ENCODE measurements at places on chromosomes 12 and 14.
A peak's percentile ranks its signal among the peaks of the same experiment; 100 is the strongest.

DNA sequence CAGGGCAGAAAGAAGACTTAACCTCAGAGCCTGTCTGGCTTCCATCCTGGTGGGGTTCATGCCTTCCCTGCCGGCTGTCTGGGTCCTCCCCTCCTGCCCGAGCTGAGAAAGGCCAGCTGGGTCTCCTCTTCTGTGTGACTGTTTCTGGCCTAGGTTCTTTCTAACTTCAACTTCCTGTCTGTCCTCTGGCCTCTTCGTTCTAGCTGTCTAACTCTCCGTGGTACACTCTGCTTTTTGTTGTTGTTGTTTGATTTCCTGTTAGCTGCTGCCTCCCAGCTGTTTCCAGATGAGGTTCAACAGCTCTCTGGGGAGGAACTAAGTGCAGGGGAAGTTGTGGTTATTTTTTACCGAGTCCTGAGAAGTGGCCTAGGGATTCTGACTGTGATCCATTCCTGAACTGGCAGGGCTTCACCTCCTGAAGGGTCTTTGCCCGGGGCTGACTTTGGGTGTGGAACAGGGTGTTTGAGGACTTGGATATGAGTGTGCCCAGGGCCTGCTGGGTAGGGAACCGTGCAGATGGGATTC, 3.2 kb downstream of the MLXIP start:
- DNase-seq = no peak

GRCh38 chr14:55752580-55753390, 172.8 kb downstream of the KTN1 start:
- no peak for DNase-seq

GRCh38 chr14:90504643-90505042, 107.8 kb downstream of the CALM1 start:
- DNase-seq = no peak

DNA sequence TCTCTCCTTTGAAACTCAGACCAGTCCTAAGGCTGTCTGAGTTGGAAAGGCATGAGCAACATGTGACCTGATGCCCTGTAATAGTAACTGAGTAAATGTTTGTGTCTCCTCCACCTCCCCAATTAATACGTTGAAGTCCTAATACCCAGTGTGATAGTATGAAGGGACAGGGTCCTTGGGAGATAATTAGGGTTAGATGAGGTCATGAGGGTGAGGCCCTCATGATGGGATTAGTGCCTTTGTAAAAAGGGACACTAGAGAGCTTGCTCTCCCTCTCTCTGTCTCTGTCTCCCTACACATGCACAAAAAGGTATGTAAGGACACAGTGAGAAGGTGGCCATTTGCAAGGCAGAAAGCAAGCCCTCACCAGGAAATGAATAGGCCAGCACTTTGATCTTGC, 18.1 kb upstream of the KIF21A start:
- DNase-seq = no peak

- no peak for DNase-seq
Measured at GRCh38 chr14:79997509-79998208, 213.6 kb downstream of the DIO2 start.

DNA sequence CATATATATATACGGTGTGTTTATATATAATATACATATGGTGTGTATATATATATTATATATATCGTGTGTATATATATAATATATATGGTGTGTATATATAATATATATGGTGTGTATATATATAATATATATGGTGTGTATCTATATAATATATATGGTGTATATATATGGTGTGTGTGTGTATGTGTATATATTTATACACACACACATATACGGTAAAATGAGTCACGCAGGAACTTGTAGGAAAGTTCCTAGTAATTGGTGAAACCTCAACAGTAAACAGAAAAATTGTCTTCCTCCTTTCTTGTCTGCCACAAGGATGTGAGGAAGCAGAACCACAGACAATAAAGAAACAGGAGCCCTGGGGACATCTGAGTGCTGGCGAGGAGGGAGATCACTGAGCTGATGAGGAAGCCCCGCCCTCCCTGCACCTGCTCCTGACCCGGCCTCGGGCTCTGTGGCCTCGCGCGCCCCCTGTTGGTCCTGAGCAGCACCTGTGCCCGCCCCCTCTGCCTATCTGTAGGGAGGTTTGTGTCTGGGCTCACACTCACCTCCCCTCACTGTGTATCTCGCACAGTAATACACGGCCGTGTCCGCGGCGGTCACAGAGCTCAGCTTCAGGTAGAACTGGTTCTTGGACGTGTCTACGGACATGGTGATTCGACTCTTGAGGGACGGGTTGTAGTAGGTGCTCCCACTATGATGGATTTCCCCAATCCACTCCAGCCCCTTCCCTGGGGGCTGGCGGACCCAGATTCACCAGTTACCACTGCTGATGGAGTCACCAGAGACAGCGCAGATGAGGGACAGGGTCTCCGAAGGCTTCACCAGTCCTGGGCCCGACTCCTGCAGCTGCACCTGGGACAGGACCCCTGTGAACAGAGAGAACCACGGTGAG, 1079.4 kb downstream of the TMEM121 start:
- DNase-seq = peak; percentile 80

GRCh38 chr14:60206837-60207533, 41.8 kb upstream of the DHRS7 start:
- no peak for DNase-seq

DNA sequence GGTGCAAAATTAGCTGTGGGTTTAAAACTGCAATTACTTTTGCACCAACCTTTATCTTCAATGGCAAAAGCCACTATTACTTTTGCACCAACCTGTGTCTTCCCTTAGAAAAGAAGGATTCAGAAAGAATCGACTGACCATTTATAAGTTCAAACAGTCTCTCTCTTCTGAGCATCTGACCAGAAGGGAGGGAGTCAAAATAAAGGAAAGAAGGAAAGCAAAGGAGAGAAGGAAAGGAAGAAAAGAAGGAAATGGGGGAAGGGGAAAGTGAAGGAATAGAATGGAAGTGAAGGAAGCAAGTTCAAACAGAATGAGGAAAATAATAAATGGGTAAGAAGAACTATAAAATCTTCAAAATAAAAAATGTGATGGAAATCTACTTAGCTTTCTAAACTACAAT, 57.8 kb downstream of the KDM5A start:
- no peak for DNase-seq

DNA sequence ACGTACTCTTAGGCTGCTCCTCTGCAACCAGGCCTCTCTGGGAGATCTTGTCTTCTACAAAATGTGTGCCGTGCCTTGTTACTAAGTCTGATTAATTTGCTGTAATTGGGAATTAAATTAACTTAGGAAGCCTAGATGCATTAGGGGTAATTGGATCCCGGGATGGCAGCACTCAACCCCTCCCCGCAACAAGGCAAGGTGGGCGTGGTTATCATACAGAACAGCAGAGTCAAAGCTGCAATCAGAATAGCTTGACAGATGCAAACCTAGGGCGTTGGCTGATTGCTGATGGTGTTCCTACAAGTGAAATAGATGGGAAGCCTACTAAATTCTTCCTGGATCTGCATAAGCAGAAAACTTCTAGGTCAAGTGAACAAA, 34.5 kb upstream of the NFYB start:
- DNase-seq = no peak

GRCh38 chr12:107873223-107873622, 98.7 kb downstream of the ASCL4 start:
- DNase-seq = no peak

DNA sequence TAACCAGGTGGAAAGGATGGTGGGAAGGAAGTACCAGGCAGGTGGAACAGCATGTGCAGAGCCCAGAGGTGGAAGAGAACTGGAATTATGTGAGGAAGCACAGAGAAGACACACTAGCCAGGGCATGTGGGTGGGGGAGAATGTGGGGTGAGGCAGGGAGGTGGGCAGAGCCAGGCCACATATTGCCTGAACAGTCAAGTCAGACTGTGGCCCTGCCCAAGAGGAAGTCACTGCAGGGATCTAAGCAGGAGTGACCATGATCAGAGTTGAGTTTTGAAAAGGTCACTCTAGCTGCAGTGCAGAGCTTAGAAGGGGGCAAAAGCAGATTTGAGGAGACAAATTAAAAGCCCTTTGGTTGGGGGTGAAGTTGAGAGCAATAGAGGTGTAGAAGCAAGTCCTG, 114.0 kb upstream of the SLC38A2 start:
- no peak for DNase-seq

DNA sequence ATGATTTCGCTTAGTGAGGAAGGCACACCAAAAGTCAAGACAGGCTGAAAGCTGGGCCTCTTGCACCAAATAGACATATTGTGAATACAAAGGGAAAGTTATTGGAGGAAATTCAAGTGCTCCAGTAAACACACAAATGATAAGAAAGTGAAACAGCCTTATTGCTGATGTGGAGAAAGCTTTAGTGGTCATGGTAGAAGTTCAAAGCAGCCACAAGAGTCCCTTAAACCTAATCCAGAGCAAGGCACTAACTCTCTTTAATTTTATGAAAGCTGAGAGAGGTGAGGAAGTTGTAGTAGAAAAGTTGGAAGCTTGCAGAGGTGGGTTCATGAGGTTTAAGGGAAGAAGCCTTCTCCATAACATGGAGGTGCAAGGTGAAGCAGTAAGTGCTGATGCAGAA, 988.3 kb downstream of the VRK1 start:
- no peak for DNase-seq

- no peak for DNase-seq
Measured at GRCh38 chr12:59698600-59698999, 102.8 kb downstream of the SLC16A7 start.

DNA sequence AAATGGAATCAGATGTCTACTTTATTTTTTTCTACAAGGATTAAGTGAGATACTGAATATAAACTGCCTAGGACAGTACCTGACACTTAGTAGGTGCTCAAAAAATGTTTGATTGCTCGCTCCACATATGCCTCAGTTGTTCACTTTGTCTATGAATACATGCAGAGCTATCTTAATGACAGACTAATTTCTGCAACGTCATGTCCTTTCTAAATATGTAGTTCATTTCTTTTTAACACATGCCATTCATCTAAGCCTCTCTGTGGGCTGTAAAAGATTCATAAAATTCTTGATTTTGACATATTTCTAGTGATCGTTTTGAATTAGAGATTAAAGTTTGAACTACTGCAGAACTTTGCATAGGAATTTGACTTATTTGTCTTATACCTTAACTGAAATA, 176.3 kb upstream of the STXBP6 start:
- no peak for DNase-seq

- no peak for DNase-seq
Measured at GRCh38 chr12:11758510-11759493, 109.3 kb downstream of the ETV6 start.

DNA sequence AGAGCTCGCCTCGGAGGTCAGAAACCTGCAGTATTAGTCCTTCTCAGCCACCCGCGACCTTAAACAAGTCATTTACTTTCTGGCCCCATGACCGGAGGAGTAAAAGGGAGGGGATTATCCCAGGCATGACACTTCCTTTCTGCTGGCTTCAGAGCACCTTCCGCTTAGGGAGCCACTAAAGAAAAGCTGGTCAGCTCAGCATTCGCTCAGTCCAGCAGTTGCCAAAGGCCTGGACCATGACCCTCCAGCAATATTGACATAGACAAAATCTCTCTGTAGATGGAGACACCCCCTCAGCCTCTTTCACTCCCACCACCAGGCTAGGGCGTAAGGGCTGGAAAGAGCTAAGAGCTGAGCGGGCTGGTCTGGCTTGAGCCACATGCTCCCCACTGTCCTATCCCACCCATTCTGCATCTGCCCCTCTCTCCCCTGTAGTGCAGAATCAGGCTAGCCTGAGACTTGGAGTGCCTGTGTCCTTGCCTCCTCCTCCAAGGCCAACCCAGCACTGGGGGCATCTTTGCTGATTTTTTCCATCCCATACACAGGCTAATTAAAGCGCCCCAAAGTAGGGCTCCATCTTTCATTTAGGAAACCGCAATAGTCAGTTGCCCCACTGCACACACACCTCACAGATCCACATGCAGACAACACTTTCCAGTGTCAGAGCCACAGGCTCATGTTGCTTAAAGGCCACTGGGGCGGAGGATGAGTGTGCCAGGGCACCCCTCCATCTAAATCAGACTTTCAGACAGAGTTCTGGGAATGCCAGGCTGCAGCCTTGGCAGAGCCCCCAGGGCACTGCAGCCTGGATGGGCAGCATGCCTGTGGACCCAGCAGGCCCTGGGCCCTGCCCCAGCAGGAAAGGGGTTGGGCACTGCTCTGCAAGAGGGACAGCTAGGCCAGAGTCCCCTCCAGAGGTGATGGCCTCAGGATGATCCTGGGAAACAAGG, 4.0 kb upstream of the CPNE6 start:
- DNase-seq = no peak

DNA sequence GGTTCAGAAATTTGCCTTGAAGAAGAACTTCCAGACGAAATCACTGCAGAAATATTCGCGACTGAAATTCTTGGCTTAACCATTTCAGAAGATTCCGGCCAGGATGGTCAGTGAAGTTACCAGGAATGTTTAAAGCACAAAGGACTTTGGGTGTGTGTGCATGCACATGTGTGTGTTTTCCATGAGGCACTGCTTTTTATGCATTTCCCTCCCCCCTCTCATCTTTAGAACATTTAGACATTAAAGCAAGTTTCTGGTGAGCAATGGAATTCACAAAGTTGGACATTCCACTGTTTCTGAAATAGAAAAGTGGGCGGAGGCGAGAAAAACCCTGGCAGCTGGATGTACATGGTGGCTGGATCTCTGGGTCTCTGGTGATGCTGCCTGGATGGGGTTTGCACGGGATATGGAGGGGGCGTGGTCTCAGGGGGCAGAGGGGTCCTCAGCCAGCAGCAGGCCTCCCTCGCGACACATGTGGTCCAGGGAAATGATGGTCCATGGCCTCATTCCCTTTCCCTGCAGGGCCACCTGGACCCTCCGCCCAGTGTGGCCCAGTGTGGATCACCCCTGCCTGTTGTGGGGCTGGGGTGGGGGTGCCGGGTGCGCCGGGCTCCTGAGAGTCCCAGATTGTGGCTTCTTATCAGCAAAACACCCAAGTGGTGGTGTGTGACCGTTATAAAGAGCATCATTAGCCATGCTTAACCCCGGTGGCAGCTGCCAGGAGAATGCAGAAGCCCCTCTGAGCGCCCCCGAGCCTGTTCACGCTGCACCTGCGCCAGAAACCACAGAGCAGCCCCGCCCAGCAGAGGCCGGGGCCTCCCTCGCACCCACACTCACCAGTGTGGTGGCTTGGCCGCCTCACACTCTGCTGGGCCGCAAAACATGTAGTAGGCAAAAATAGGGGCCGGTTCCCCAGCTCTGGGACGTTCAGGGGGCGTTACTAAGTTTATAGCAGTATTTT, 17.8 kb upstream of the BCL7A start:
- no peak for DNase-seq

DNA sequence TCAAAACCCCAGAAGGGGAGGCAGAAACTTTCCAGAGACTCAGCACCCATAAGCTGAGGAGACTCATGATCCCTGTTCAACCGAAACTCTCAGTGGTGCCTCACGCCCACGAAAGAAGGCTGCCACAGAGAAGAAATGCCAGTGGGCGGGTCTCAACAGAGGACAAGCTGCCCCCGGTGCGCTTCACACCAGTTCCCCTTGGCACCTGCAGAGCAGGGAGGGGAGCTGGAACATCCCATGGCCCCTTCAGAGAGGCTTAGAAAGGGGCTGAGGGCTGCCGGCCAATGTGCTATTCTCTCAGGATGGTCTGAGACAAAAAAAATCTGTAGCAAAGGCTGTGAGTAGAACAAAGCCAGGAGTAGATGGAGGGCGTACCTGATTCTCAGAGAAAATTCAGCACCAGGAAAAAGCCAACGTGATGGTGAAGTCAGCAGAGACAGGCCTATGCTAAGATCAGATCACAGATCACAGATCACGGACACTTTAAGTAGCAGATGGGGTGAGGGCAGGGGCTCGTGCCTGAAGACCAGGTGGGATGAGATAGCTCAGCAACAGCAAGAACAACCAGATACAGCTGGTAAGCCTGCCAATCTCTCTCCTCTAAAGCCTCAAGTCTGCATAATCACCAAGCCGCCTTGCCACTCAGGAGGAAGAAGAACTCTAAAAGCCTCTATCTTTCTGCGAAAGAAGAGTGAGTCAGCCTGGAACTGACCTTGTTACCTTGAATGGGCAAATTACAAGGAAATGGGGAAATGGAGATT, 206.4 kb upstream of the GRIP1 start:
- no peak for DNase-seq
